ENCODE measurements at places on chromosomes 5 and 9.

DNA sequence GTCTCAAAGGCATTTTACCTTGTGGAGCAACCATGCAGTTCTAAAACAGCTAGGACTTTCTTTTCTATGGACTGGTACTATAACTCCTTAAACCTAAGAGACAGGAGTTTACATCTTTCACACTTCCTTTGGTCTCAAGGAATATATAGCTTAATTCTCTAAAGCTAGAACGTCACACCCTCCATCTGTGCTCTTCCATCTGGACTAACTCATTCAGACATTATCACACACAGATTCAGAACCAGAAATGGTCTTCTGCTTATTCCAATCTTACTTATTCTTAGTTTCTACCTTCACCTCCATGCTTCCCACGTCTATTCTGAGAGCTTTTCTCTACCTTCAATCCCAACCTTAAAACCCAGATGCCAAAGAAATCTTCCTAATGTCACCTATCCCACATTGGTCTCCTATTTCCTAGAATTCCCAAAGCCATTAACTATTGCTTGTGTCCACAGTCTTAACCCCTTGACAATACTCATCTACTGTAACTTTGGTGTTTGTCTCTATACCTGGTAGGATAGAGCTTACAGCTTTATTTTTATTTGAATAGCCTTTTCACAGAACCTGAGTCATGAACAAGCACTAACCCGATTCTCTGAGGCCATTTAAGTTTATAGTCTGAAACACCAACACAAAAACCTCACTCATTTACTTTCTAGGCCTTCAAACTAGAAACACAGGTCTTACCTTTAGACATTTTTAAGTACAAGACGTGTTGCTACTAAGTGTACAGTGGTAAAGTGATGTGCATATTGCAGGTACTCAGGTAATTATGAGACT, 22.8 kb downstream of the CSNK1A1 start:
- DNase-seq = no peak

GRCh38 chr5:138706655-138707480, 46.4 kb upstream of the CTNNA1 start:
- DNase-seq = no peak

DNA sequence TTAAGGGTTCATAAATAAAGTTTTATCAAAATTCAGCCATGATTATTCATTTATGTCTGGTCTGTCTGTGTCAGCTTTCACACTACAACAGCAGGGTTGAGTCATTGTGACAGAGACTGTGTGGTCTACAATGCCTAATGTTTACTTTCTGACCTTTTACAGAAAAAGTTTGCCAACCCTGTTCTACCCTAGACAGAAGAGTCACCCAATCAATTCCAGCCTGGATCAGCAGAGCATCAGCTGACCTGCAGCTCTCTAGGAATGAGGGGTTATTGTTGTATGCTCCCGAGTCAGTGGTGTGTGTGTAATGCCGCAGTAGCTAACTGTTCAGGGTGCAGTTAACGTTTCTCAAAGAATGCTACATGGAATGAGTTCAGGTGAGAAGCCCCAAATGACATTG, 87.3 kb downstream of the HRH2 start:
- DNase-seq = no peak

GRCh38 chr5:158175934-158176481, 317.1 kb upstream of the CLINT1 start:
- no peak for DNase-seq

DNA sequence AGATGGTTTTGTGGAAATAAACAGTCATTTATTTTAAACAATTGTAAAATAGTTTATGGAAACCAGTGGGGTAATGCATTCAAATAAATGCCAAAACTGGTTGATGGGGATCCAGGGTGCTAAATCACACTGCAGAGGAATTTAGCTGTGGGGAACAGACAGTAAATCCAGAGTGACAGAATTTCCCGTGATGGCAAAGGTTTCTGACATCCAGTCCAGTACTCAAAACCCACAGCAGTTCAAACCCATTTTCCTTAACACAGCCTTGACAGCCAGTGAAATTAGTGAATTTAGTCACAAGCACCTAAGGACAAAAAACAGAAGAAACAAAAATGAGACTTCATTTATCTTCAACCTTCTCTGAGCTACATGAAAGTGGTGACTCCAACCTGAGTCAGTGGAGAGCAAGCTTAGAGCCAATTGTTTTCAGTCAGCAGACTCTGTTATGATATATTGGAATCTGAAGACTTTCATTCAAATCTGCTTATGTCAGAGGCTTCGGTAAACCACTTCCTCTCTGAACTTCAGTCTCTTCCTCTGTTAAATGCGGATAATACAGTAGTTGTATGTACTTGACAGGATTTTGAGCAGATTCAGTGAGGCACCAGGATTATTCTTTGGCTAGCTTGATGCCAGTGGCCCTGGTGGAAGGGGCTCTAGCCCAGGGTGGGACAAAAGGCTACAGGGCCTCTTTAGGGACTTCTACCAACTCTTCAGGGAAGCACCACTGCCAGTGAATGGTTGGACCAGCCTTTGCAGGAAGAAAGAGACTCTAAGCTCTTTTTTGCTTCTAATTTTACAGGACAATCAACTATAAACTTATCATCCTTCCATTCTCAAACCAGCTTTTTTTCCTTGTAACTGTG, 185.3 kb downstream of the MAPKAP1 start:
- peak; percentile 62 for DNase-seq

DNA sequence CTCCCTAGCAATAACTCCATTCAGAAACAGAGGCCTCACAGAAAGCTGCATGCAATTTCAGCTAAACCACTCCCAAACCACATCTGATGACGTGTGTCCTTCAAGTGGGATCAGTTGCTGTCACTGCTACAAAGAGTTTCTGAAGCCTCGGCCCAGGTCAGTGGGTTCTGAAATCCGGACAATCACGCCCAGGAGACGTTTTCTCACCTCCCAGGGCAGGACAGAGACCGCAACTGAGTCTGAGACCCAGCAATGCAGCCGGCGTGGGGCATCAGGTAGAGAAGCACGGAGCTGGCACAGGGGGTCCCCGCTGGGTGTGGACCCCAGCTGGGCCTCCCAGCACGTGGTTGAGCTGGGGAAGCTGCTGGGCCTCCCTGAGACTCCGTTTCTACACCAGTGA, 2.6 kb upstream of the UBE2QL1 start:
- DNase-seq = no peak

DNA sequence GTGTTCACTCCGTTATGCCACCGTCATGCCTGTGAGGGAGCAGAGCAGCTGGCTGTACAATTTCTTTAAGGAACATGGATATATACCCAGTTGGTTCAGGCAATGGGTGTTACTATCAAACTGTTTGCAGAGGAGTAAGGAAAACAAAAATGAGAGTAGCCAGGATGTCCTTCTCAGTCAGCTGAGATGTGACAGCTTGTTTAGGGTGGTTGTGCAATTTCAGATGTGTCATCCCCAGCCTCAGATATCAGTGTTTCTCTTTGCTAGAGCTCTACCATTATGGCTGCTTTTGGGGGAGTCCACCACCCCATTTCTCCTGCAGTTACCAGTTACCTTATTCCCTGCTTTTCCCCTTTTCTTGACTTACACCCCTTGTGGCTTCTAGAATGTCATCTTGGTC, 135.2 kb upstream of the SLC24A2 start:
- no peak for DNase-seq

DNA sequence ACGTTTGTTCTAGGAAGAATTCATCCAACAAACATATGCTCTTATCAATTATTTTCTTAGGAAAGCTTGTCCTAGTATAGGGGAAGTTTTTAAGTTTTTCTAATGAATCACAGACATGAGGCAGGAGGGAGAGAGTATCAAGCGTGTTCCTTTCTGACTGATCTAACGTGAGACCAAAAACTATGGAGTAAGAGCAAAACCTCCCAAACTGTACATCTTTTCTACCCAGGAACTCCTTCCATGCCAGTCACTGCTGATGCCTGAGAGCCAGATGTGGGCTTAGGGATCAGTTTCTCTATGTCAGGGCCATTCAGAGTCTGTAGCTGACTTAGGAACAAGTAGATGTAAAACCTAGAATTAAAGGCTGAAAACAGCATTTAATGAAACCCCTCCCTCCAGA, 51.7 kb upstream of the NFIB start:
- DNase-seq = no peak

DNA sequence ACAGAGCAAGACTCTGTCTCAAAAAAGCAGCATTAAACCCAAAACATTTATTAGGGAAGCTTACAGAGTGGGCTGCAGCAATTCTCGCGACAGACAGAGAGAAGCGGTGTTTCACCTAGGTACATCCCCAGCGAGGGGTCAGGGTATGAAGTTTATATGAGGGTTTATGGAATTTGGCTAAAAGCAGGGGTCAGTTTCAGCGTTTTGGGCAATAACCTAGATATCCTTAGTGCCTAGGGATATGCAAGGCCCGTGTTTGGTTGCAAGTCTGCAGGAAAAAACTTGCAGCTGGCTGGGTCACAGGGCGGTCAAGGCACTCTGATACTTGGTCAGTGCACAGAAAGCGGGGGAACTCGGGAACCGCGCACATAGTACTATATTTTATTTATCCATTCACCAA, 649 bp upstream of the GLE1 start:
- DNase-seq = peak; percentile 25

- no peak for DNase-seq
Measured at GRCh38 chr9:94586316-94586715, 7.3 kb downstream of the FBP2 start.

GRCh38 chr9:17942498-17942897, 363.6 kb downstream of the SH3GL2 start:
- DNase-seq = no peak

- no peak for DNase-seq
Measured at GRCh38 chr5:88875341-88876234, 7.4 kb downstream of the MEF2C start.

DNA sequence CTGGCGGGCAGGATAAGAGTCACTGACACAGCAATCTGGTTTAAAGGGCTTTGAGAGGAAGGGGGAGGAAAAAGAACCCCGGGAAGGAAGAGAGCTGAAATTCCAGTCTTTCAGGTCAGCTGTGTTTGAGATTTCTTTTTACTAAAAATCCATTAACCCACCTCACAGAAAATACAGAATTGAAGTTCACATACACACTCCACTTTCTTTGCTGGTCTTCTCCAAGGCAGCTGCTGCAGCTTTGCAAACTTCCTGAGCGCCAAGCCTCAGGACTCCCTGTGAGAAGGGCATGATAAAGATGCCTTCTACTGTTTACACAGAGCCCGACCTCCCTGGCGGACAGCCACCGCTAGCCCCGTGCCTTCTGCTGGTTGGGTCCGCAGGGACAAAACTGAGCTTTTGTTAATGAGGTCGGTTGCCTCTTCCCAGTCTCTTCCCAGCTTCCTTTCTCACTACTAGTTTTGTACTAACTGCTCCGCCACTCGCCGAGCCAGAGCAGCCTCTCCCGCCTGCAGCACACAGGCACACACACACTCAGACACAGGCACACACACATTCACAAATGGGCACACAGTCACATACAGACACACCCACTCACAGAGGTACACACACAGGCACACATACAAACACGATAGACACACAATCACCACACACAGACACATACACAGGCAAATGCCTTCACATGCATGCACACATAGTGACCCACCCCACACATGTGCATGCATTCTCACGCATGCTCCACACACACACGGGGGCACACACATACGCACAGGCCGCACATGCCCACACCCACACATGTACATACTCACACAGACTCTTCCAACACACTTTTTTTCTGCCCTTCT, at the start of gene FREM1:
FREM1 (minus strand) TSS at position 468 of the 845 bp plus-strand sequence. CDS start 41,451 bp downstream, outside the sequence.
- no peak for DNase-seq

- DNase-seq = no peak
Measured at GRCh38 chr9:96413302-96414221, 4.6 kb downstream of the ZNF367 start.

DNA sequence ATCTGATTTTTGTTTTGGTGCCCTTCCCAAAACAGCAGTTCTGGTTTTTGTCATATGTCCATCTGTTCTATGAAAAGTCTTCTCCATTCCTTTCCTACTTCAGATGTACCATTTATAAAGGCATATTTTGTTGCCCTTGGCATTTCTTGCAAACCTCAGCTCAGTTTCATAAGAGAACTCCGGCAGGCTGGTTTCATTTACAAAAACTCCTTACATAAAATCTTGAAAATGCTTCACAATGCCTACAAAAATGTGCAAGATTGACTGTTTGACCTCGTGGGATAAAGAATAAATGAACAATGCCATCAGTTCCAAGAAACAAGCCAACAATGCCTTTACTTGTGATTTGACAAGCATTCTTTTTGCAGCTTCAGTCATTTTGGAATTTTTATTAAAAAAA, 39.1 kb upstream of the CTNNAL1 start:
- DNase-seq = no peak

DNA sequence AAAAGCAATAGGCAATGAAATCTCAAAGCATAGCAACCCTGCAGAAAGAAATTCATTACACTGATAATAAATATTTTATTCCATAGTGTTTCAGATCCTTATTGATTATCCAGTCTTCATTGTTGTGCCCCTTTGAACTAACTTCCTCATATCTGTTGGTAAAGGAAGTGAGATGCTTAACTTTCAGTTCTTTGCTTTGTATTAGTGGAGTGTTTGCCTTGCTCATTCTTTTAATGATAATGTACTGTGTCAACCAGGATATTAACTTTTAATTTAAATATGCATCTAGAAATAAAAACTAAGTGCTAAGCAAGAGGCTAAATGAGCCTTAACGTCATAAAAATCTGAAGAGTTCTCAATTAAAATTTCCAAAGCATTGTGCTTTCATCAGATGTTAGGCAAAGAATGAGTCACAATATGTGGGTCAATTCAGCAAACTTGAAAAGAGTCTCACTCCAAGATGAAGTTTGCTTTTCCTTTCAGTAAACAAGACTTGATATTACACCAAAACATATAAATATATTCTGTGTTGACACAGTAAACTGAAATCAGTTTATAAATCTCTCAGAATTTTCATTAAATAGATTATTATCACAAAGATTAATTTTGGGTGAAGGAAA, 105.9 kb downstream of the GIN1 start:
- no peak for DNase-seq

DNA sequence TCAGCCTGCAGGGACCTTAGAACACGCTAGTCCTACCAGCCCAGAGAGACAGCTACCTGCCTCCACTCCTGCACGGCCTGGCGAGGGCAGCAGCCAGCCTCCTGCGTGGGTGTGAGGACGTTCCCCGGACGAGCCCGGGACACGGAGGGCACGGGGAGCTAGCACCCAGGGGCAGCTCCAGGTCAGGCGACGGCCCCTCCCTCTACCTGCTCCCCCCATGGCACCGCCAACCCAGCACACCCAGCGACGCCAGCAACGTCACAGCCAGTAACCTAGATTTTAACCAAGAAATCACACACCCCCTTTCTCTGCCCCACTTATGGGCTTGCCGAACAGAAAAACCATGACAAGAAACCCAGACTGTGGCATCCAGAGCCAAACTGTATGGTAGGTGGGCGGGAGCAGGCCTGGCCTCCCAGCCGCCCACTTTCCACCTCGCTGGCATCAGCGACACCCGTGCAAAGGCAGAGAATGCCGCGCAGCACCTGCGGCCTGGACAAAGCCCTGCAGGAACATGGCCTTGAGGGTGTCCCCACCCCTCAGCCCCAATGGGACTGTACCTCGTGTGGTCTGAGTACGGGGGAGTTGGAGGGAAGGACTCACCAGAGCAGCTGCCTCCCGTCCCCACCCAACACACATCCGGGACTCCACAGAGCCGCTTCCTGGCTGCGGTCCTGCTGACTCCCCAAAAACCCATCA, 47.9 kb downstream of the NACC2 start:
- no peak for DNase-seq

All from activated CD8-positive, alpha-beta T cell treated with anti-CD3 and anti-CD28 coated beads, Interleukin-2, amount 10 ng/mL, durations not matched to agents 7 days and 5 days (primary cell).